Bronchial smooth muscle cell (primary cell): ENCODE measurements at places on chromosomes 7 and 10. TPM values are rescaled to one million over a fixed set of nuclear protein-coding genes. Genes with fewer than 3 reads are reported as not detected.

Gene CCDC172
- total RNA-seq: not detected in 2 replicates

Gene SORCS1
- total RNA-seq: not detected in 2 replicates

Gene FAM25G
- total RNA-seq: not detected in 2 replicates

Gene SYT15
- total RNA-seq: under 0.01 TPM in 2 replicates

Gene NUTM2D
- 1.6 and 2.0 TPM in 2 replicates for total RNA-seq

Gene GSTO2
- 1.7 and 2.4 TPM in 2 replicates for total RNA-seq

Gene LRRC61
- 0.69 and 1.4 TPM in 2 replicates for total RNA-seq

Gene AKR1D1
- not detected in 2 replicates for total RNA-seq

Gene LLCFC1
- total RNA-seq: not detected in 2 replicates

Gene GAD2
- not detected in 2 replicates for total RNA-seq

Gene RET
- total RNA-seq: 0.17 and 0.32 TPM in 2 replicates

Gene AVPI1
- 21.0 and 34.7 TPM in 2 replicates for total RNA-seq

Gene BHLHA15
- 0.16 TPM in 1 of 2 replicates, not detected in the other for total RNA-seq

Gene PRSS2
- not detected in 2 replicates for total RNA-seq

Gene BEND7
- total RNA-seq: 0.63 and 0.69 TPM in 2 replicates

Gene ITIH5
- total RNA-seq: 0.16 and 0.17 TPM in 2 replicates

Gene IFIT1B
- total RNA-seq: under 0.01 TPM in 1 of 2 replicates, not detected in the other

Gene C1QL3
- total RNA-seq: 0.09 TPM in 1 of 2 replicates, not detected in the other

Gene NUTM2E
- not detected in 2 replicates for total RNA-seq

Gene PNLIPRP2
- not detected in 2 replicates for total RNA-seq

Gene IFIT2
- total RNA-seq: 8.0 and 9.1 TPM in 2 replicates

Gene NODAL
- total RNA-seq: not detected in 2 replicates

Gene SRRM3
- total RNA-seq: 0.79 and 0.94 TPM in 2 replicates

Gene PCDH15
- total RNA-seq: not detected in 2 replicates

Gene PROSER2
- total RNA-seq: 0.95 and 1.2 TPM in 2 replicates

Gene SH2D4B
- under 0.01 TPM in 1 of 2 replicates, not detected in the other for total RNA-seq

Gene CAMK1D
- 0.79 and 0.94 TPM in 2 replicates for total RNA-seq

Gene ARMS2
- total RNA-seq: not detected in 2 replicates

Gene SEPHS1
- total RNA-seq: 22.9 and 28.2 TPM in 2 replicates

Gene SPAG6
- total RNA-seq: not detected in 2 replicates

Gene UPK3B
- 0.32 TPM in 1 of 2 replicates, not detected in the other for total RNA-seq

Gene OPN1SW
- not detected in 2 replicates for total RNA-seq

Gene WBP1L
- 26.5 and 35.5 TPM in 2 replicates for total RNA-seq

Gene TRIM73
- total RNA-seq: 0.94 and 1.1 TPM in 2 replicates

Gene SOSTDC1
- 0.16 TPM in 1 of 2 replicates, not detected in the other for total RNA-seq

Gene WASL
- 5.4 and 9.1 TPM in 2 replicates for total RNA-seq

Gene STOX1
- total RNA-seq: not detected in 2 replicates

Gene PTF1A
- total RNA-seq: not detected in 2 replicates

Gene FAM25C
- not detected in 2 replicates for total RNA-seq

Gene VGF
- total RNA-seq: 0.32 TPM in 1 of 2 replicates, not detected in the other

Gene COL17A1
- total RNA-seq: 0.16 and 0.94 TPM in 2 replicates

Gene EN2
- under 0.01 TPM in 1 of 2 replicates, not detected in the other for total RNA-seq

Gene HOXA4
- total RNA-seq: 0.34 and 0.47 TPM in 2 replicates

Gene RP9
- 9.4 and 11.0 TPM in 2 replicates for total RNA-seq

Gene LRRN3
- total RNA-seq: 1.4 and 2.1 TPM in 2 replicates

Gene LIPN
- not detected in 2 replicates for total RNA-seq

Gene PDK4
- total RNA-seq: 0.47 and 0.94 TPM in 2 replicates

Gene LAMB1
- total RNA-seq: 684 and 845 TPM in 2 replicates

Gene GARIN1A
- total RNA-seq: 0.52 and 0.63 TPM in 2 replicates
